ENCODE measurements at places on chromosomes 1 and 21.

DNA sequence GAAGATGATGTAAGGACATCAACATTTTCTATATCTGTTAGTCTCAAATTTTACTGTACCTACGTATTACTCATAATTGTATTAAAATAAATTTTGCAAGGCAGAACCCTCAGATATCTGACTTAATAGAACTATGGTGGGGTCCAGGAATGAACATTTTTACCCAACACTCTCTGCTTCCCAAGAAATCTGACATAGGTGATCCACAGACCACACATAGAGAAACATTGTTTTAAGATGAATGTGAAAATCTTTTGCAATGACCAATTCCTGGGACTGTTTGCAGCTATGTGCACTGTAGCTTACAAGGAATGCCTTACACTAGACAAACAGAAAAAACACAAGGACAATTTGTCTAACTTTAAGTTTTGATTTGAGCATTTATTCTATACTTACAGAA lies 645.6 kb upstream of the ADGRL2 start:
- peak; percentile 78 for DNase-seq

GRCh38 chr1:169426174-169426705 lies 1.0 kb downstream of the CCDC181 start:
- DNase-seq: no peak

GRCh38 chr21:33266050-33266788 lies at the start of gene IL10RB:
Gene IL10RB (plus strand): TSS chr21:33266367. CDS start chr21:33266466, 99 bp downstream.
- DNase-seq: peak; percentile 57

DNA sequence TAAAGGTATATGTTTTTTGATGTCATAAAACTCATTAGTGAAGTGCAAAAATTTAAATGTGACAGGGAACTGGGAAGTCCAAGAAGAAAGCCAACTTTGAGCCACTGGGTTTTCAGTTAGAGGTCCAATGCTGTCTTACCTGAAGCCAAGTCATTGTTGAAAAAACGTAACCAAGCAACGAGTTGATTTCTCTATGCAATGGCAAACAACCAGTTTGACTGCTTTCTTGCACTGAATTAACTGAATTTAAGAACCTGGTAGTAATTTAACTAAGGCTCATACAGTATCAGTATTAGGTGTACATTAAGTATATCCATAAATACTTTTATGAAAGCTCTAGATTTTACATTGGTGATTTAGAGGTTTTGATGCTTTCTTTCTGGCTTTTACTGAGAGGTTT lies 20.2 kb upstream of the S1PR1 start:
- DNase-seq: no peak

DNA sequence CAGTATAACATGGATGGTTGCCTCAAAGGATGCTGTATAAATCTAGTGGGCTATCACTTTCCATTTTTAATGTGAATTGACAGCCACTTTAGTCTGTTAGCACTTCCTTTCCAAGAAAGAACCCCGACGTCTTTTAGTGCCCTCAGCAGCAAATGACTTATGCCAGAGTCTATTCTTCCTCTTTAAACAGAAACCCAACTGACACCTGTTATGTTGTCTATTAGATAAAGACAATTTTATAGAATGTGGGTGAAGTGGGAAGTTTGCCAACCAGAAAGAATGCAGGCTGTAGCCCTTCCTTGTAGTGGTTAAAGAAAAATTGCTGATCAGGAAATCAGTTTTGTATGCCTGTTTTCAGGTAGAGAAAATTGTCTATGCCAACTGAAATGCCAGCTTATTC lies 344.9 kb downstream of the ZNF326 start:
- no peak for DNase-seq

- no peak for DNase-seq
Measured at GRCh38 chr1:62436039-62436465, 797 bp upstream of the USP1 start.
